ENCODE measurements at places on chromosomes 5 and 9.

GRCh38 chr9:101639311-101639710 lies 44.5 kb upstream of the PPP3R2 start:
- DNase-seq = no peak

- no peak for DNase-seq
Measured at GRCh38 chr5:143023411-143024096, 253.4 kb downstream of the ARHGAP26 start.

- DNase-seq = no peak
Measured at GRCh38 chr5:142857405-142857804, 87.2 kb downstream of the ARHGAP26 start.

DNA sequence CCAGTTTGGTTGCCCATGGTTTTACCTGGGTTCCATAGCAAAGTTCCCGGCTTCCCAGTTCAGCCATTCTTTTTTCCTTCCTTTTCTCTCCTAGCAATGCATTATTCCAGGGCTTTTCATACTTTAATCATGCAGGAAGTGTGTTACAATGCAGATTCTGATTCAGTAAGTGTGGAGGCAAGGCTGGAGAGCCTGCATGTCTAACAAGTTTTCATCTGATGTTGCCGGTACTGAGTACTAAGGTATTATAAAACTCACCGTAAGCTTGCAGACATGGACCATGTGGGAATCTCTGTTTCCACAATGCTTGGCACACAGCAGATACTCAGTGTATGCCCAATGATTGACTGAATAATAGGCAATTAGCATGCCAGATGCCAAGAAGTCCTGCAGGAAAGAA lies 102.9 kb upstream of the SHB start:
- DNase-seq = no peak

- DNase-seq = no peak
Measured at GRCh38 chr9:90929626-90930025, 128.0 kb downstream of the SYK start.
